ENCODE measurements at places on chromosomes 2 and 18.

GRCh38 chr2:73263540-73264331 is 20.5 kb downstream of the FBXO41 start:
- DNase-seq, result no peak

GRCh38 chr2:197205585-197206215 is 104.9 kb downstream of the ANKRD44 start:
- no peak for DNase-seq

GRCh38 chr2:16948053-16948452 is 282.4 kb upstream of the CYRIA start:
- DNase-seq, result no peak

DNA sequence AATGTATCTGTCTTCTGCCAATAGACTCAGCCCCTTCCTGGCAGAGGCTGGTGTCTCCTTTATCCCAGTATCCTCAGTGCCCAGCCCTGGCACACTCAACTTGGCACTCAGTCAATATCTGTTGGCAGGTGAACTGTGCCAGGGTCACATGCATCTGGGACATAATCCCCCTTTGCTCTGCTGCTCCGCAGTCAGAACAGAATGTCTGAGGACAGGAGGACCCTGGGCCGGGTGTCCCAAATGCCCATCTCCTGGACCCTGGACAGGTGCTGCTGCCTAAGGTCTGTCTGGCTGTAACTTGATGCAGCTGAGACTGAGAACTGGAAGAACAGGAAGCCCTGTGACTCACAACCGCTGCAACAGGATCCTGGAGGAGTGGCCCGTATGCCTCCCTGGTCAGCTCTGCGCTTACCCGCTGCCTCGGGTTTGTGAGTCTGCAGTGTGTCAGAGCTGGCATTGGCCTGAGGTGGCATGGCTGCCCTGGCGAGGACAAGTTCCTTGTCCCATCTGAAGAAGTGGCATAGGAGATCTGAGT is 11.4 kb downstream of the HK2 start:
- peak; percentile 69 for DNase-seq

DNA sequence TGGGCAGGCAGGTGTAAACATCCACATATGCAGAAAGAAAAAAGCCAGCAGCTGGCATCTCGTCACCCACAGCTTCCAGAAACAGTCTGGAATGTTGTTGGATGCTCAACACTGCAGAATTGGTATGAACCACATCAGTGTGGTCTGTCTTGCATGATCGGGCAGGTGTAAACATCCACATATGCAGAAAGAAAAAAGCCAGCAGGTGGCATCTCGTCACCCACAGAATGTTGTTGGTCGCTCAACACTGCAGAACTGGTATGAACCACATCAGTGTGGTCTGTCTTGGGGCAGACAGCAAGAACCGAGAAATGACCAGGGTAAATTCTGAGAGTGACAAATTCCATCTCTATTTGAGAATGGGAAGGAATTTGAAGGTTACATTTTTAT is 39.6 kb downstream of the DOCK10 start:
- no peak for DNase-seq

DNA sequence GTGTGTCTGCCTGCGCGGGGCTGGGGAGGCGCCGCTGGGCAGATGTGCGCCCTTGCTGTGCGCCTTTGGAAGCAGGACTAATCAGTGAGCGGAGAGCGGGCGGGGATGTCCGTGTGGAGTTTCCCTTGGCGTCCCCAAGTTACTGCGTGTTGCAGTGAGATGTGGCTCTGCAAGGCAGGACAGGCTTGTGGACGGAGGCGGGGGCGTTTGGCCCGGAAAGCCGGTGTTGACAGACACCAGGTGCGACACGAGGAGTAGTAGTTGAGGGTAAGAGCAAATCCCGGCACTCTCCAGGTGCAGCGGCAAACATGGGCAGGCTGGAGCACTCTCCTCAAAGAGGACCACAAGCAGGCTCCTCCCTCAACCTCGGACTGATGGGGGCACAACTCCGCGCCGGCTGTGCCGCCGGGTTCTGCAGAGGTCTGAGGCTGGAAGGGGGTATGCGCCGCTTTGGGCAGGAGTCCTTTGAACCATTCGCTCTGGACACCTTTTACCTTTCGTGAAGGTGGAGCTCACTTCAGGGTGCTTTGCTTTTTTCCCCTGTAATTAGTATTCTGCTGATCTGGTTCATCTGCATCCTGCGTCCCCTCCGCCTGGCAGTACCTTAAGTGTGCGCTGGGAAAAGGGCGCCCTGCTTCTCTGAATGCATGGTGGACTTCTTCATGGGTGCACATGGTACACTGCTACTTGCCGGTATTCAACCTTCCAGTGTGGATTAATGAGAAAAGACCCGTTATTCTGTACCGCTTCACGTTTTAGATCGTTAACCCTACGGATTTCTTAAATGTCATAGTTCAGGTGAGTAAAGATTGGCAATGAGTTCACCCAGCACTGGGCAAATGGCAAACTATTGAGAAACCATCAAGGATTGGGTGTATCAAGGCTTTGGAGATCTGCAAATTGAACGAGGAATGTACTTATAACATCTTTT is 608 bp downstream of the CDH7 start:
- DNase-seq, result no peak

DNA sequence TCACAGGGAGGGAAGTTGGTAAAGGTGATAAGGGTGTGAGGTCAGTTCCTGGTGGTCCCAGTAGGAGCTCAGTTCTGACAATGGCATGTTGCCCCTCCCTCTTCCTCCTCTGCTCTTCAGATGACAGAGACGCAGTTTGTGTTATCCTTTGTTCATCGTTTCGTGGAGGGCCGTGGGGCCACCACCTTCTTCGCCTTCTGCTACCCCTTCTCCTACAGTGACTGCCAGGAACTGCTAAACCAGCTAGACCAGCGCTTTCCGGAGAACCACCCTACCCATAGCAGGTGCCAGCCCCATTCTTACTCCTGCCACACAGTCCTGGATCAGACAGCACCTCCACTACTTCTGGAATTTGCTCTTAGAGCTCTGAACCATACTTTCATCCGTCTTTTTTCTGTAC is 2.3 kb downstream of the AGBL5 start:
- DNase-seq, result no peak

GRCh38 chr2:140550821-140551220 is 1580.0 kb downstream of the LRP1B start:
- DNase-seq, result no peak

DNA sequence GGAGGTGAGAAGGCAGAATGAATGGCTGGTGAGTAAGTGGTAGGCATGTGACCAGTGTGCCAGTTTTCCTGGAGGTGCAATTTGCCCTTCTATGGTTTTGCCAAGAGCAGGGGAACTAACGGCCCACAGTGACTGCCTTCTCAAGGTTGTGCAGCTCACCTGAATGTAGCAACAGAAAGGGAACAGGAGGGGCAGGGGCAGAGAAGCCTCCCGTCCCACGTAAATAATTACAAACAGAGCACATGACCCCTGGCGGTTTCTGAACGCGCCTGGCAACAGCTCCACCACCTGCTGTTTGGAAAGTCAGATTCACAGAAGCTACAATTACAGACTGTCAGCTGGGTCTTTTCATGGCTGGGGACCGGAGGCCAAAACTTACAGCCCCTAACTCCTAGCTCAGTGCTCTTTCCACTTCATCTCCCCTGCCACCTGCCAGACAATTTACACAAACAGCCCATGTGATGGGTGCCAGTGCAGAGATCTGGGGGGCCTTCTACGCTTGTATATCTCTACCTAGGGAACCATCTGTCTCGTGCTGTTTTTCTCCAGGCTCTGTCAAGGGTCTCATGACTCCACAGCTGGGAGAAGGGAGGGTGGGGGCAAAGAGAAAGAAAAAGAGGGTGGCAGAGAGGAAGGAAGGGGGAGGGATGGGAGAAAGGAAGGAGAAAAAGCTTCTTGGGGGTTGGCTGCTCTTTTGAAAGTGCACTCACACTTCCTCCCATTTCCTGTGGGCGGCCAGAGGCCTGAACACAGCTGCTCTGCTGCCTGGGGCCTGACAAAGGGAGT is 69.6 kb downstream of the POLR1A start:
- DNase-seq, result peak; percentile 83

DNA sequence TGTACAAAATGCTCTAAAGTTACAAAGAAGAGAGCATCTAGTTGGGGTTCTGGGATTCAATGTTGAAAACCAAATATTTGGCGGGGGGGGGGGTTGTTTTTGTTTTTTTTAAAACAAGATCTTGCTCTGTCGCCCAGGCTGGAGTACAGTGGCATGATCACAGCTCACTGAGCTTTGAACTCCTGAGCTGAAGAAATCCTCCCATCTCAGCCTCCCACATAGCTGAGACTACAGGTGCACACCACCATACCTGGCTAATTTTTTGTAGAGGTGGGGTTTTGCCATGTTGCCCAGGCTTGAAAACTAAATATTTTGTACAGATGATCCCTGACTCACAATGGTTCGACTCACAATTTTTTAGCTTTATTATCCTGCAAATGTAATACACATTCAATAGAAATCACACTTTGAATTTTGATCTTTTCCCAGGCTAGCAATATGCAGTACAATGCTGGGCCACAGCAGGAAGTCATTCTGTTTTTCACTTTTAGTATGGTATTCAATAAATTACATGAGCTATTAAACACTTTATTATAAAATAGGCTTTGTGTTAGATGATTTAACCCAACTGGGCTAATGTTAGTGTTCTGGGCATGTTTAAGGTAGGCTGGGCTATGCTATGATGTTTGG is 7.6 kb downstream of the BARD1 start:
- DNase-seq, result no peak

DNA sequence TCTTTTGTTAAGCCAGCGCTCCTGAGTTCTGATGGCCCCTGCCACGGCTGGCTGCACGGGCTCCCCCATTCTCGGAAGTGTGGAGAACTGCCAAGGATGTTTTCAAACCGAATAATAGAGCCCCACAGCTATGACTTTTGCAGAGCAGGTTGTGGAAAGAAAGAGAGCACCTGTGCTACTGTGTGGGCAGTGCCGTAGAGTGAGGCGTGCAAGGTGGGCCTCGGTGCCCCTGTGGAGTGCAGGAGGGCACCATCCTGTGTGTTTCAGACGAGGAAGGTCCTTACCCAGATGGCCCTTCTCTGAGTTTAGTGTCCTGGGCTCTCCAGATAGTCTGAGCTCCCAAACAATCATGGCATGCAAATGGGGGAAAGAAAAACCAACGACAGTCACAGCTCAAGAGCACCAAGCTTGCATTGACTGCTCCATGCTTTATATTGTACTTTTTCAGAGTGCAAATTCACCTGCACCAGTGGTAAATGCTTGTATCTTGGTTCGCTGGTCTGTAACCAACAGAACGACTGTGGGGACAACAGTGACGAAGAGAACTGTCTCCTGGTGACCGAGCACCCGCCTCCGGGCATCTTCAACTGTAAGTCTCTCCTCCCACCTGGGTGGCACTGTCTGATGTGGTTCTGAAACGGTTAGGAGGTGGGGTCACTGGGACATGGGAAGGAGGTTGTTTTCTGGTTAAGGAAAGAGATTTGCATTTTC is 219.4 kb downstream of the LDLRAD4 start:
- DNase-seq, result no peak

DNA sequence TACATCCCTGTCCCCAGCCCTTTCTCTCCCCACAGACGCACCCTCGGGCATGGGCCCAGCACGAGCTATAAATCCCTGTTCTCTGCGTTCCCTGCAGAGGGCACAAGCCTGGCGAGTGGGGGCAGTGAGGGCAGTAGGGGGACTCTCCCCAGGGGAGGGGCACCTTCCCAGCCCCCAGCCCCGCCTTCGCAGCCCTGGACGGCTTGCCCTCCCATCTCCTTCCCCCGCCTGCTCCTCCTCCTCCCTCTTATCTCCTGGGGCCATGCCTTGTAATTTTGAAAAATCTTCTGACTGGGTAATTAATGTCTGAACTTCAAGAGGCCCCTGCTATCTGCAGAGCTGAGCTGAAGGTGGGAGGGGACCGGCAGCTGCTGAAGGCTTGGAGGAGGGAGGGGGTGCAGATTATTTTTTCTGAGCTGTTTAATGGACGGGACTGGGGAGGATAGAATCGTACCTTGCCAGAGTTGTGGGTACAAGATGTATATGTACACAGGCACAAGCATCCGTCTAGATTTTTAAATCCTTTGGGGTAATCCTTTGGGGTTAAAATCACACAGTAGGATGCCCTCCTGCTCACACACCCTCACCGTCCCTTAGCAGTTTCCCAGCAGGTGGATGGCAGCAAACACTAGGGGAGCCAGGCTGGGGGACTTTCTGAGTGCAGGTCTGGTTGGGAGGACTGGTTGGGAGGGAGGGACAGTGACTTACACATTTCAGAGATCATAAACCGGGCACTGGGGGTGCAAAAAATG is 121.9 kb downstream of the SMAD7 start:
- no peak for DNase-seq

- no peak for DNase-seq
These were observed 18.4 kb downstream of the SH2D6 start for GRCh38 chr2:85436836-85437487.

DNA sequence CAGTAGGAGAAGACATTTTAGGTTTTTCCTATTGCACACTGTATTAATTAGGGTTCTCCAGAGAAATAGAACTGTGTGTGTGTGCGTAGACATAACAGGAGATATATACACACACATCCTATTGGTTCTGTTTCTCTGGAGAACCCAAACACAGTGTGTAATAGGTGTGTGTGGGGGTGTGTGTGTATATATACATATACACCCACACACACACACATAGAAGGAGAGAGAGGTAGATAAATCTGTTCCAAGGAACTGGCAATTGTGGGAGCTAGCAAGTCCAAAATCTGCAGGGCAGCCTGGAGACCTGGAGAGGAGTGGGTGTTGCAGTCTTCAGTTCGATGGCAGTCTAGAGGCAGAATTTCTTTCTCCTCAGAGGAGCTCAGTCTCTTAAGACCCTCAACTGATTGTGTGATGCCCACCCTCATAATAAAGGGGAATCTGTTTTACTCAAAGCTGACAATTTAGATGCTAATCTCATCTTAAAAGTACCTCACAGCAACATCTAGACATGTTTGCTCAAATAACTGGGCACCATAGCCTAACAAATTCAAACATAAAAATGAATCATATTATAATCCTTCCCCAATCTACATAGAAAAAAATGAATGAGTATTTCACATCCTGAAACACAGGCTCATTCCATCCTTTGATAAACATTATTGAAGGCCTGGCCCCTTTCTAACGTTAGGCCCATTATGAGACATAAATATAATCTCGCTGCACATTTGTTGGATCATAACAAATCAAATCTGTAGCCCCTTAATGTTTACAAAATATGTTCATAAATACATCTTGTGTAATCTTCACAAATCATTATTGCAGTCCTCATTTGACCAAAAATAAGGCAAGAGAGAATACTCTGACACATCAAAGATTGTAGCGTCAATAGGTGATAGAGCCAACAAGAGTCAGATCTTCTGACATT is 35.1 kb upstream of the RTN4 start:
- no peak for DNase-seq

DNA sequence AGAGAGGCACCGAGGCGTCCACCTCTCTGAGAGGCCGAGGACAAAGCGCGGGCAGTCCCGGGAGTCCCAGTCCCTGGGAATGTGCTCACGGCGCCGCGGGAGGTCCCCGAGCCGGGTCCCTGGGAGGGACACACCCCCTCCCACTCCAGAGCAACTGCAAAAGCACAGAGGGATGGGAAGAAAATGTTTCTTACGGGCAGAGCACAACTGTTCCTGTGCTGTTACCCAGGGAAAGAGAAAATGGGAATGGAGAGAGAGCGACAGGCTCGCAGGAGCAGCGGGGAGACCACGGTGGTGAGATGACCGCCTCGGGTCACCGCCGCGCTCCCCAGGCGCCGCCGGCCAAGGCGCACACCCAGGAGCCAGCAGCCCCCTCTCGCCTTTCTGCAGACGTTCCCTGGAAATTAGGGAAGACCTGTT is 1.2 kb upstream of the BCL11A start:
- DNase-seq, result no peak

Measured in left ventricle myocardium inferior (tissue), 1 donor.